HTR-8/SVneo (cell line): ENCODE measurements at places on chromosomes 16 and 17.

DNA sequence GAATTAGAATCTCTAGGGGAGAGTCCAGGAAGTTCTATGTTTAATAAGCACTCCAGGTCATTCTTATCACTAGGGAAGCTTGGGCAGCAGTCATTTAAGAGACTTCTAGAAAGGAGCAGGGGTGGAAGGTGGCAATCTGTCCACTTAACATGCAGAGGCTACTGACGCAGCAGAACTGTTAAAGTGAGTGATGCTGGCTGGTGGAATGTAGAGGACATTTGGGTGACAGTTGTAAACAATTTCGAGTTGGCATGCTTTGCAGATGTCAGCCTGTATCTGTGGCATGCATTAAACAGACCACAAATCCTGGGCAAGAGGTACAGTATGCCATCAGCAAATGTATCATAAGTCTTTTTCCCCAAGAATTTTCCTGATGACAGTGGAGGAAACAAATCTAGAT, 40.5 kb upstream of the HS3ST3A1 start:
- DNase-seq: no peak

GRCh38 chr17:34443619-34444469, 80.8 kb upstream of the CCL1 start:
- DNase-seq: no peak

DNA sequence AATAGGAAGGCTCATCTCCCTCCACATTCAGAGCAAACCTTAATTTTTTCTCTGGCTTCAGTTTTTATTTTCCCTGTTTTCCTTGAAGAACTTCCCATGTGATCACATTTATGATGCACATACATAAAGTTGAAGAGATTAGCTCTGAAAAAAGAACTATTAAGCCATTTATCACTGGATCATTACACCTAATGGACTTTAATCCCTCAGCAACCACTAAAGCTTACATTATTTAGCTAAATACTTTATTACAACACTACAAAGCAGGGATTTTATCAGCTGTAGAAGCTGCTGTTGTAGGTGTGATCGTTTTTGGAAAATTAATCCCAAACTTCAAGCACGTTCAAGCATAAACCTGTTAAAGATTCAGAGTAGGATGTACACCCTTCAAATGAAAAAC, 21.1 kb downstream of the SMYD4 start:
- no peak for DNase-seq

DNA sequence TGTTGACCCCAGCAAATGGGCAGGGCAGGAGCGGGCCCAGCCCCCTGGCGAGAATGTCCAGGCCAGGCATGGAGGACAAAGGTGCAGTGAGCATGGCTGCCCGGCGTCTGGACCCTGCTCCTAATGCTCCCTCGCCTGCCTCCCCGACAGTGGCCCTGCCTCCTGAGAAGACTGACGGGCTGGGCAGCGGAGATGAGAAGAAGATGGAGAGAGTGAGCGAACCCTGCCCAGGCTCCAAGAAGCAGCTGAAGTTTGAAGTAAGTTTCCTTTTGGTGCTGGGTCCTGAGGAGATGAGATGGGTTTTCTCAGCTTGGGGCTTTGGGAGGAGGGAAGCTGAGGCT, 59.7 kb downstream of the SNX20 start:
- no peak for DNase-seq

GRCh38 chr16:66026211-66026610, 340.3 kb upstream of the CDH5 start:
- DNase-seq: peak; percentile 25

DNA sequence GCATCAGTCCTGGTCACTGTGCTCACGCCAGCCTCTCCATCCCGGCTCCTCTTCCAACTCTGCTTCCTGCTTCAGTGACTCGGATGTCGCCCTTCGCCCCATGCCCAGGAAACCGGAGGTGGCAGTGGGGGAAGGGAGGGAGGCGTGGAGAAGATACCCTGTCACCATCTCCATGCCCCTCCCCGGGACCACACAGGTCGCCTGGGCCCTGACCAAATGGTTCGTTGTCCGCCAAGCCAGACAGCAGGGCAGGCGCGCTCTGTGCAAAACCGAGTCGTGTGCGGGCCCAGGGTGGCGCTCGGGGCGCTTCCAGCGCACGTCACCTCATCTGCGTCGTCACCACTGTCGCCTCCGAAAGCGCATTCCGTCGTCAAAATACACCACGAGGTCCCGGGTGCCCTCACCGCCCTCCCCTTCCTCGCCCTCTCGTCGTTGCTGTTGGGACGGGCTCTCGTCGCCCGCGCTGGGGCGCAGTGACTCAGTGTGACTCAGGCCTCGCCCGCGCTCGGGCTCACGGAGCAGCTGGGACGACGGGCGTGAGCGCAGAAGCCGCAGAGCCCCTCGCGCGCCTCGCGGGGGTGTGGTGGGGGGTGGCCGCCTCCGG, 39.2 kb downstream of the ZNF778 start:
- no peak for DNase-seq

DNA sequence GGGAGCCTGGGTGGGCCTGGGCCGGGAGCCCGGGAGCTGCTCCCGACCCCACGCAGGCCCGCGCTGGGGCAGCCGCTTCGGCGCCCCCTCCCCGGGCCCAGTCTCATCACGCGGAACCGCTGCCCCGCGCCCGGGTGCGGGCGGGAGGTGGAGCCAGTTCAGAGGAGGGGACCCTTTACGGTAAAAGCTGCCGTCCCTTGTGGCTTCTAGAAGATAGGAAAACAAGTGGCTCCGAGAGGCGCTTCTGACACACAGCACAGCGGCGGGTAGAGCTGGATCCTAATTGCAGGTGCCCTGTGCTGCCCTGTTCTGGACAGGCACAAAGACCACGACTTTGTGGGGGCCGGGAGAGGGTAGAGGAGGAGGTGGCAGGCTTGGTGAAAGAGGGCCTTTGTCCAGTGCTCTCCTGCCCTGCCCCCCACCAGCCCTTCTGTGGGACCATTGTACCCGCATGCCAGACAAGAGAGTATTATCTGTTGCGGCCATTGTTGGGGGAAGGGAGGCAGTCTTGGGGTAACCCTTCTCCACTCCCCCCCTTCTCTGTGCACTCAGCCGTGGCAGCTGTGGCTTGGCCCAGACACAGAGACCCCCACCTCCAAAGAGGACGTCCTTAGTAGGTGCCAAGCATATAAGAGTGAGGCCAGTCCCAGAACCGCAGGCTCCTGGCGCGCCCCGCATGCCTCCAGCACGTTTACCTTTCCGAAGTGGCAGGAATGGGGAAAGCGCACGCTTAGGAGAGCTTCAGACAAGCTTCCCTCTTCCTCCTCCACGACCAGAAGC, 736 bp downstream of the CNP start:
- DNase-seq: no peak

DNA sequence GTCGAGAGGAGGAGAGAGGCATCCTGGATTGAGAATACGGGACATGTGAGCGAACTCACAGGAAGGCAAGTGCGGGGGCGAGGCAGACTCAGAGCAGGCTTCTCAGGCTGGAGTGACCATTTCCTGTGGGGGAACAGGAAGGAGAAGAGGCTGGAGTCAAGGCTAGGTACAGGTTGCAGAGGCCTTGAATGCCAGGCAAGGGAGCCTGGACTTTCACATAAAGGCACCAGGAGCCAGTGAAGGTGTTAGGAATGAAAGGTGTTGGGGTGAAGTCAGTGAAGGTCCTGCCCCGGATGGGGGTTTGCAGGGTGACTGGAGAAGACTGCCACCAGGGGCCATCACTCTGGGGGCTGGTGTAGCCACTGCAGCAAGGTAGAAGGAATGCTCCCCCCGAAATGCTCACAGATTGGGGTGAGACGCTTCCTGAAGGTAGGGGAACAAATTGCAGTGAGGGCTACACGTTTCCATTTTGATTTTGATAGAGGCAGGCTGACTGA, 5.3 kb upstream of the GPRC5C start:
- DNase-seq: no peak

GRCh38 chr16:14071576-14072271, 605 bp downstream of the MRTFB start:
- no peak for DNase-seq

DNA sequence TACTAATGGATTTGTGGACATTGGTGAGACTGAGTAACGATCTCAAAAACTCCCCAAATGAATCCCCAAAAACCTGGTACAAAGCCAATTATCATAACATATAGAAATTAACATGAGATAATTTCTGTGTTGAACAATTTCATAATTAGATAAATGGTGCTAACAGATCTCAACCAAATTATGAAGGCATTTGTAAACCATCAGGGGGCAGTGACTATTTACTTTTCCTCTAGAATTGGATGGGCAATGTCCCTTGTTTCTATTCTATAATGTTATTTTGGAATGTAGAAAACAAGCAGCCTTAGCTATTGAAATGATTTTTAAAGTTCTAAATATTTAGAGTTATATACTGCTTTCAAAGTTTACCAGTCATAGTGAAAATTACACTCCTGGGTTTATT, 57.8 kb downstream of the MYH10 start:
- DNase-seq: no peak

DNA sequence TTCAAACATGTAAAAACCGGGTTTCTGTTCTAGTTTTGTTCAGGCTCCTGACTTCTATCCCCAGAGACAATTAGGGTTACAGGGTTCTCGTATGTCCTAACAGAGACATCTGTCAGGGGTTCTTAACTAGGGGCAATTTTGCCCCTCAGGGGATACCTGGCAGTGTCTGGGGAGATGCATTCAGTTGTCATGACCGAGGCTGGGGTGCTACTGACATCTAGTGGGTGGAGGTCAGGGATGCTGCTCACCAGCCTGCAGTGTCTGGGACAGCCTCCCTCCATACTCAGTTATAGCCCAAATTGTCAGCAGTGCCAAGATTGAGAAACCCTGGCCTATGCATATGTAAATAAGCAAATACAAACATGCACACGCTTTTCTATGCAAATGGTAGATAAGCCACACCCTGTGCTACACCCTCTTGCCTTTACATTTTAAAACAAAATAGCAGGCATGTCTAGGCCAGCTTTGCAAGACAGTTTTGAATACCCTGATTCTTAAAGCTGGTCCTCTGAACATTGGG, 37.4 kb downstream of the CLEC16A start:
- no peak for DNase-seq

- DNase-seq: no peak
Measured at GRCh38 chr16:81831722-81832126, 52.6 kb downstream of the PLCG2 start.

DNA sequence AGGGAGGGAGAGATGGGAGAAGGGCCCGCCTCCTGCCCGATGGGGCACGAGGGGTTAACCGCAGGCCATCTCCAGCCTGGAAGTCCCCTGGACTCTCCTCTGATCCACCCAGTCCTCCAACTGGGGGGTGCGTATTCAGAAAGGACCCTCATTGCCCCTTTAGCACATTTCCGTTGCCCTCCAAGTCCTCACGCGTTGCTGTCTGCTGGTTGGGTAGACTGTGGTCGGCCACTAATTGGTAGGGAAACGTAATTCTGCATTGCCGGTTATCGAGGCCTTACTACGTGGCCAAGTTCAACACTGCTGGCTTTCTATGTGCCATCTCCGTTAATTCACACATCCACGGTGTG, 103.4 kb downstream of the FOXL1 start:
- DNase-seq: no peak

GRCh38 chr17:35314415-35315216, 58.8 kb downstream of the SLFN11 start:
- no peak for DNase-seq

DNA sequence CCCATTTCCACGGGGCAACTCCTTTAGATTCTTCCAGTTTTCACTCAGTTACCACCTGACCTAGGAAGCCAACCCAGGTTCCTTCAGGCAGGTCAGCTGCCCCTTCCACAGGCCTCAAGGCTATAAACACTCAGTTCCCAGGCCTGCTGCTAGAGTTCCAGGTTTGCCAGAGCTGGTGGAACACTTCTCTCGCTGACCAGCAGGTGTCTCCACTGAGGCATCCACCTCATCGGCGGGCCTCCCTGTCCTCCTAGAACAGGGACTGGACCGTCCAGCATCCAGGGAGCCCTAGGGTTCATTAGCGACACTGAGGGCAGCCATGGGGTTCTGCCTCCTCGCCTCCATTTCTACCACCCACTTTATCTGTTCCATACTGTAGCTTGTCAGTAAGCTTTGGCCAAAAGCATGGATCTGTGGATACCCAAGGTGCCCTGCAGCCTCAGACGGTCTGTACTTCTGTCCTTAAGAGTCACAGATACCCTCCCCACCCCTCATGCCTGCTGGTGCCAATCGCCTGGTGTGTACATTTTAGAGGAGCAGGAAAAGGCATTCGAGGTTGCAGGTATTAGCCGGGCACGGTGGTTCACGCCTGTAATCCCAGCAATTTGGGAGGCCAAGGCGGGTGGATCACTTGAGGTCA, 29.0 kb downstream of the PIMREG start:
- DNase-seq: peak; percentile 95

- no peak for DNase-seq
Measured at GRCh38 chr17:6213859-6214258, 143.7 kb downstream of the WSCD1 start.

DNA sequence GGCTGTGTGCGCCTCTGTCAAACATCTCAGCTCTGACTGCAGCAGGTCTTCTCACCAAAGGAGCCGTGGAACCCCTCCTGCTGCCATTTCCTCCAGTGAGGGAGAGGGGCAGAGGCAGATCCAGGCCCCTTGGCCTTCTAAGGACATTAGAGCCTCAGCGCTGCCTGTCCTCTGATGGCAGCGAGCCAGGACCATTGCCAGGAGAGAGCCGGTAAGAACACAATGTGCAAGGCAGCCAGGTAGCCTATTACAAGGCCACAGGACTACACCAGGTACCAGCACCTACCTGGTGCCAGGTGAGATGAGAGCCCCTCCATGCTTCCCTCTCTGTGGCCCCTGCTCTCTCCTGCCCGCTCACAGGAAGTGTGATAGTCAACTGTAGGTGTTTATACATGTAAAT, 11.0 kb downstream of the LRRC75A start:
- no peak for DNase-seq

GRCh38 chr16:89268987-89269735, 51.7 kb downstream of the ZNF778 start:
- no peak for DNase-seq

- peak; percentile 46 for DNase-seq
Measured at GRCh38 chr17:46061435-46061834, 62.4 kb downstream of the STH start.

DNA sequence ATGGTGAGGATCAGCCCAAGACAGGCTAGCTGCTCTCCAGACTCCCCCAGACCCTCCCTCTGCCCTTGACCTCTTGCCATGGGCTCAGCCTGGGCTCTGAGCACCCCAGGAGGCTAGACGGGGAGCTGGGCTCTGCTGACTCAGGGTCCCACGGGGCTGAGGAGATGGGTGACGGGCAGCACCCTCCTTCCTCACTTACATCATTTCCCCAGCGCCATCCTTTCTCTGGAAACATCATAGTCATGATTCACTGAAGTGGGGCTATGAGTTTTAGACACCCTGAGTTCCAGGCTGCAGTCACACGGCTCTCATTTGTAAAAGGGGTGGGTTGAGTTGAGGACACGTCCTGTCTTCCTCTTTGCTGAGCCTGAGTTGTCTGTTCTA, 3.0 kb upstream of the ITGAX start:
- no peak for DNase-seq

GRCh38 chr17:81254955-81255717, 16.0 kb downstream of the NDUFAF8 start:
- DNase-seq: peak; percentile 77
